ENCODE measurements at places on chromosomes 5 and 9.

DNA sequence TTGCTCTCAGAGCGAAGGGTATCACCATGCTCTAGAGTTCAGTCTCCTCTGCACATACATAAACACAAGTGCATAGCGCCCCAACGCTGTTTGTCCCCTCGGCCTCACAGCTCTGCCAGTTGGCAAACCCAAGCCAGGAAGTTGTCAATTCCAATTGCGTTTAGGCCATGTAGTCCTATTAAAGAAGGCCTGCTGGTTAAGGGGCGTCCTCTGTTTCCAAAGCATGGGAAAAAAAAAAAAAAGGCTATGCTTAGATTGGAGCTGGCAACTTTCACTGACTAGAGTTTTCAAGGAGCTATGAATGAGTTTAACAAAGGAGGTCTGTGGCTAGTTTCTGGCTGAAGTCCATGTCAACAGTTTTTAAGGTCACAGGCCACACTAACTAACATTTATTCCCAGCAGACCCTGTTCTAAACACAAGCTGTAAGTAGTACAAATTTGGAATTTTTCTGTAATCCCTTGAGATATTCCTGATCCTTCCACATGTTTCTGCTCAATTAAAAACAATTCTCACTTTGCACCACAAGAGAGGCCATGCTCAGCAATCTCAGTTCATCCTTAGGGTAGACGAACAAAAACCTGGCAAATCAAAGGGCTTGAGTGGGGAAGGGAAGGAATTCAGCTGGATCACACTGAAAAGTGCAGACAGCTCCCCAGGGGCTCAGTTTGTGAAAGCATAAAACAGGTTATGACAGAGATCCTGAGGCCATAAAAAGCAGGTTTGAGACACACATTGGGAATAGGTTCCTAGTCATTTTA lies 187.7 kb downstream of the DENND1A start:
- DNase-seq, result no peak

GRCh38 chr5:112417931-112418658 lies 982 bp downstream of the EPB41L4A start:
- DNase-seq, result no peak

DNA sequence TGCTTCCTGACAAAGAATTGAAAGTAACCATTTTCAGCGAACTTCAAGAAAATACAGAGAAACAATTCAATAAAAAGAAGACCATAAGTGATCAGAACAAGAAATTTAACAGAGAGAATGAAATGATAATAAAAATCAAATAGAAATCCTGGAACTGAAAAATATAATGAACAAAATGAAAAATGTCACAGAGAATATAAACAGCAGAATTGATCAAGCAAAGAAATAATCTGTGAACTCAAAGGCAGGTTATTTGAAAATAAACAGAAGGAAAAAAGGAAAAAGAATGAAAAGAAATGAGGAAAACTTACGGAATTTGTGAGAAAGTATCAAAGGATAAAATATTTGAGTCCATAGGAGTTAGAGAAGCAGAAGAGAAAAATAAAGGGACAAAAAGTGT lies 114.1 kb downstream of the CSNK1G3 start:
- no peak for DNase-seq

- no peak for DNase-seq
These were observed 32.2 kb upstream of the ROPN1L start for GRCh38 chr5:10409504-10409903.

GRCh38 chr9:71592400-71592799 lies 175.9 kb downstream of the CEMIP2 start:
- no peak for DNase-seq

DNA sequence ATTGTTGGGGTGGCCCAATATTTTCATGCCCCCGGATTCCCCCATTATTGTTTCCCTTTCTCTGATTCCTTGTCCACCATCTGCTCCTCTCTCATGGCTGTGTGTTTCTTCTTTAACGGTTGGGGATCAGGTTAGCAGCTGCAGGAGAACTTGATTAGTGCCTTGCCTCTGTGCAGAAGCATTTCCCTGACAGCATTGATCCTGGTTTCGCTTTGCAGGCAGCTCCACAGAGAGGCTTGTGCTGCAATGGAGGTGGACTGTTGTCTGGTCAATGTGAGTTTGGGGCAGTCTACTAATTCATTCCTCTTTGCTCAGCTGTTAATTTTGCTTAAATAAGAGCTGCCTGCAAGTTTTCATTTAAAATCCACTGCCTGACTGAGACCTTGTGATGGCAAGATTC lies 32.5 kb upstream of the SSBP2 start:
- DNase-seq, result no peak

- no peak for DNase-seq
These were observed 35.6 kb downstream of the PTTG1 start for GRCh38 chr5:160457252-160457651.

DNA sequence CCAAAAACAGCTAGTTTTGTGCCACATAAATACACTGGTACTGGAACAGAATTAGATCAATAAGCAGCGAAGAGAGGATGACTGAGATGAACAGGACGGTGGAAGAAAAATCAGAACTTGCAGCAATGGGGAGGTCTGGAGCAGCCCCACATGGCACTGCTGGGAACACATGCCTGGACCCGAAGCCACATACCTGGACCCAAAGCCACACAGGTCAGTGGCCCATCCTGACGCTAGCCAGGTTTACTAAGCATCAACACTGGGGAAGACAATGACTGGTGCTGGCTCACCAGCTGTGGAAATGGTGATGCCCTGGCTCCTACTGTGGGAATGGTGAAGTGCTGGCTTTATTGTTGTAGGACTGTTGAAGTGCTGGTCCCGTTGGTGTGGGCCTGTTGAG lies 139.7 kb upstream of the IRX4 start:
- DNase-seq, result no peak

DNA sequence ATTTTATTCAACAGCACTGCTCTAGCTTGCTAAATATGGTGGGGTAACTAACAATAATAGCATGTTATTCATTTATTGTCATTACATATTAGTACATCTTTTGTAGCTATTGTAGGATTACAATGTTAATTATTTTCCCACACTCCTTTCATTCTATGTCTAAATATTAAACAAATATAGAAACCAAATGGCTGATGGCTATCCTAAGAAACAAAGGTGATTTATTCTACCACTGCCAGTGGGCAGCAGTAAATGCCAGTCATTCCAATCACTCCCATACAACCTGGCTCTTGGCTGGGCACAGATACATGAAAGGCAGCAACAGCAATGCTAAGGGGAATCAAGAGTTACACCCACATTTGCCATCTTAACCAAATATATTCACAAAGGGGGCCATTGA lies 84.1 kb downstream of the FRMD3 start:
- no peak for DNase-seq

DNA sequence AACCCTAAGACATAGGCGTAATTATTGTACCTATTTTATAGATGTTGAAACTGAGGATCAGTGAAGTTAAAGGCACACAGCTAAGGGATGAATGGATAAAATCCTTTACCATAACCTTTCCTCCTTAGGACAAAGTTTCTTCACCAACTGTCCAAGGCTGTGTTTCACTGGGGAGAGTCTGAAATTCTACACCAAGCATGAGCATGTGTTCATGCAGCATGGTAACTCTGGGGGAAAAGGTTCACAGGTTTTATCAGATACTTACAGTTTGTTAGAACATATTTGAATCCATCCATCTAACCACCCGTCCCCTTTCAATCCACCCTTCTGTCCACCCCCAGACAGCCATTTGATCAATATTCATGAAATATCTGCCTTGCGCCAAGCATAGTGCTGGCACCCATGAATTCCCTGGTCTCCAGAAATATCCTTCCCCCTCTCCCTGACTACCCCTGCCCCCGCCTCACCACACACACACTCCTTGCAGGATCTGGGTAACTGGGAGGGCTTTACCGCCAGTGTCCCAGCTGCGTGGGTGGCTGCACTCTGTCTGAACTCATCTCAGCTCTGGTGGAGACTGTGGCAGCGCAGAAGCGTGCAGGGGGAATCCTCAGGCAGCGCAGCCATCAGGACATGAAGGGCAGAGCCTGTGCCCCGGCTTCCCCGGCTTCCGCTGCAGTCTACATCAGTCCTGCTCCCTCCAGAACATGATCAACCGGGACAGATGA lies 6.3 kb upstream of the KCNIP1 start:
- DNase-seq, result no peak

DNA sequence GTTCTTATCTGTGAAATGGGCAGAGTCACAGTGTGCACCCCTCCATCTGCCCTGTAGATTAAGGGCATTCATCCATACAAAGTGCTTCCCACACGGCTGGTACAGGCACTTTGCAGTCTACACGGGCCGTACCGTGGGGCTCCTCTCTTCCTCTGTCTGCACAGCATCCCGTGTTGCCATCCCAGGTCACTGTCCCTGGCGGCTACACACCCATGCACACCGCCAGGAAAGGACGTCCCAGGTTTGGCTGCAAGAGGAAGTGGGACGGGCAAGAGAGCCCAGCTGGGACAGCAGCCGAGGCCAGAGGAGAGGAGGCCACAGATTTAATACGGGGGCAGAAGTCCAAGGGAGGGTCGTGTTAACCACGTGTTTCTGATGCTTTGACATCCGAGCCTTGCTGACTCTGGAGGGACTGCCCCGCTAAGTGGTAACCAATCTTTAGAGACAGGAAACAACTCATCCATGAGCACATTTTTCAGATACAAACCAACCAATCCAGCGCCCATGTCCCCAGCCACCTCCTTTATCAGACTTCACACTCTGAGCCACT lies 120.0 kb downstream of the ZNF354C start:
- no peak for DNase-seq

DNA sequence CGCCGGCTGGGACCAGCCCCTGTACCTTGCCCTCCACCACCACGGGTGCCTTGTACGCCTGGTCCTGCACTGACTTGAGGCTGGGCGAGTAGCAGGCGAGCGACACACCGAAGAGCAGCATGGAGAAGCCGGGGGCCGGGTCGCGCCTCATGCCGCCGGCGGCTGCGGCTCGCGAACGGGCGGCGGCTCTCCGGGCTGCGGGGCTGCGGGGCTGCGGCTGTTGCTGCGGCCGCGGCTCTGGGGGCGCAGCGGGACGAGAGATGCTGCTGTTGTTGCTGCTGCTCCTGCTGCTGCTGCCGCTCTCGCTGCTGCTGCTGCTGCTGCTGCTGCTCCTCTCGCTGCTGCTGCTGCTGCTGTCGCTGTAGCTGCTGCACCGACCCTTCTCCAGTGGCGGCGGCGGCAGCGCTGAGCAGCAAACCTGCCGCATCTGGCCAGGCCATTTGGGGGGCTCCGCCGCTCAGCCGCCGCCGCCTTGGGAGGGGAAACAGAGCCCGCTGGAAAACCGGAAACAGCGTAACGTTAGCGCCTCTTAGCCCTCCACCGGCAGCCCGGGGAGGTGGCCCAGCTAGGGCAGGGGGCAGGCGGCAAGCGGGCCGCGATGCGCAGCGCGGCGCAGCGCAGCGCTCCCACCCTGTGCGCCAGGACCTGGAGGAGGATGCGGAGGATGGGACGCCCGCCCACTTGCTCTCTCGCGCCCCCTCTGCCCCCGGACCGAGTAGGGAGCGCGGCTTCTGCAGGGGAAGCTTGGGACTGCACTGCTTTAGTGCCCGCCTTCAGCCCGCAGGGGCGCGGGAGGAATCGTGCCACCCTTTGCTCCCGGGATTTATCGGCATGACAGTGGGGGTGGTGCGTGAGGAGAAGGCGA lies at the start of gene NRG2:
Gene NRG2, minus strand, starts transcription at position 657 of the 865 bp plus-strand sequence.
- peak; percentile 39 for DNase-seq

GRCh38 chr5:89994266-89994665 lies 415.3 kb downstream of the CETN3 start:
- DNase-seq, result no peak

DNA sequence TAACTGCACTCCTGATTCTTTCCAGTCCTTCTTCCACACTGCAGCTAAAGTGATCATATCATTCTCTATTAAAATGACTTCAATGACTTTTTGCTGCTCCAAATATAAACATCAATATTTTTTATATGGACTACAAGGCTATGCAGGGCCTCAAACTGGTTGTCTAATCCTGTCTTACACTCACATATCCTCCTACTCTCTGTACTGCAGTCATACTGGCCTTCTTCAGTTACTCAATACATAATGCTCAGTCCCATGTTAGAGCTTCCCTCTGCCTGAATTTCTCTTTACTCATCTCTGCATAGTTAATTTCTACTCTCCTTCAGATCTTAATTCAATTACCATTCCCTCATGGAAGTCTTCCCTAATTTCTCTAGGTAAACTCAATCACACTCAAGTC lies 3.4 kb downstream of the MEIKIN start:
- DNase-seq, result no peak

DNA sequence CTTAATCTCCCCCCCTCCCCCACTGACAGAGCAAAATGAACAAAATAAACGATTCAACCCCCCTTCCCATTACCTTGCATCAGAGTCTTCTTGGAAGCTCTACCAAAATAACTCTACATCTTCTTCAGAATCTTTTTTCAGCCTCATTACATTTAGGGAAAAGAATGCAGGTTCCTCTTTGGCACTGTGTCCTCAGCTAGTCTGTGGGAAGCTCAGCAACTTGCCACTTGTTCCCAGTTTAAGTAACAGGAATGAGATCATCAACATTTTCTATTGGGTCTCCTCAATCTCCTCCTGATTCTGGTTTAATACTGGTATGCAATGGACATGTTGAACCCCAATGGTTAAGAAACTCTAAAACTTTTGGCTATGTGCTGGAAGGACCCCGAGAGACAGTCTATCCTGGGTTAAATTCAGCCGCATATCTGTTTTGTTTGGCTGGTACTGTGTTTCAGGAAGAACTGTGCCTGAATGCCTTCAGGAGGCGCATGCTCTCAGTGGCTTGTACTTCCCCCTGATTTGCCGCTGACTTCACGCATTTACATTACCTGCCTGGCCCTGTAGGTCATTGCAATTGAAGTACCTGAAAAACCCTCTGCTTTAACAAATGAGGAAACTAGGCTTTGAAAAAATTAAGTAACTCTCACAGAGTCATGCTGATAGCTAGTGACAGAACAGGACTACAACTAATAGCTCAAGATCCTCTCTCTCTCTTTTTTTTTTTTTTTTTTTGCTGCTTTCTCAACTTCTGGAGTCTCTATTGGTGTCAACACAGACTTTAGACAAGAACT lies 78.1 kb upstream of the HMHB1 start:
- DNase-seq, result no peak

DNA sequence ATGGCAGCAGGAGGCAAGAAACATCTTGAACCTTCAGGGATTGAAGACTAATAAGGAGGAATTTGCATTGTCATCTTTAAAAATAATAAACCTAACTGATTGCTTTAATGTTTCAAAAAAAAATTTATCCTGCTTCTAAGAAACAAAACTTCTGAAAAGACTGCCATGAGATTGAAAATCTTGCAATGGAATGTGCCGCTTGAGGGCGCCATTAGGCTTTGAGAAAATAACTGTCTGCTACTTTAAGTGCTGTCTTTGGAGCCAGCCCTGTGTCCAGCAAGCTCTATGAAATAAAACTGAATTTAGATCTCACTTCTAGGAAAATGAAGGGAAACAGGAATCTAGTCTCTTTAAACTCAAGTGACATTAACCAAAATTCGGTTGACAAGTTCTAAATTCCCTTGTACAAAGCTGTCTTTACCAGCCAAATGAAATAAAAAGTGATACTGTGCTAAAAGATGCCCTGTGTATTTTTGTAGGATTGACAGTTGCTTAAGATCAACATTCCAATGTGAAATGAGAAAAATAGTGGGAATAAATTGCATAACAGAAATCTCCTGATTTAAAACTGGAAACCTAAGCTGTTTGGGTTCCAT lies 79.4 kb downstream of the ESM1 start:
- no peak for DNase-seq

GRCh38 chr9:69342769-69343168 lies 17.8 kb downstream of the ENTREP1 start:
- DNase-seq, result no peak

Measured in stimulated activated CD8-positive, alpha-beta memory T cell treated with anti-CD3 and anti-CD28 coated beads, Interleukin-2, amount 100 ng/mL, for 1 hour (primary cell).